ENCODE measurements at places on chromosomes 7 and 10.
A peak's percentile ranks its signal among the peaks of the same experiment; 100 is the strongest.

DNA sequence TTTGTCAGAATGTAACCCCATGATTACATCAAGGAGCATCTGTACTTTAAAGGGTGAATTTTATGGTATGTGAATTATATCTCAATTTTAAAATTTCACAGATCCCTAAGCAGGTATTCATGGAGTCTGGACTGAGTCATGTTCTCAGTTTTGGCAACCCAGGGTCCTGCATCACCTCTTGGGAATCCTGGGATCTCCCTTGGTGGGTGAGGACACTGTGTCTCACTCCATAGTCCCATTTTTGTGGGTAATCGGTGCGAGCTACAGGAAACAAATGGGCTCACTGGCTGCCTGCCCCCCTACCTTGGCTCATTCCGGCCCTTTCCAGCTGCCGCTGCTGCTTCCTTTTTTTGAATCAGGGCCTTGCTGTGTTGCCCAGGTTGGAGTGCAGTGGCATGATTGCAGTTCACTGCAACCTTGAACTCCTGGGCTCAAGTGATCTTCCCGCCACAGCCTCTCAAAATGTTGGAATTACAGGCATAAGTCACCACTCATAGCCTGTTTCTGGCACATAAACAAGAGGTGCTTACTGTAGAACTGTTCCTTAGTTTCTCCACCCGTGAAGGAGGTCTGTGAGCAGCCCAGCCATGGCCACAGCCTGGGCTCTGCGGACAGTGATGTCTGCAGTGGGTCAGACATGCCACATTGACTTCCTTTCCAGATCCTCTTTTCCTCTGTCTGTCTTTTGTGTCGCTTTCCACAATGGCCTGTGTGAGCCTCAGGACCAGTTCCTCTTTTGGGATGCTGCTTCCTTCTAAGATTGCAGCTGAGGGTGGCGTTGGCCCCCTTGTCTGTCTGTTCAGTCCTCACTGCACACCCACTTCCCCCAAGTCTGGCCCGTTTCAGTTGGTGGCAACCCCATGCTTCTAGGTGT is 14.5 kb downstream of the PALD1 start:
- DNase-seq: no peak

DNA sequence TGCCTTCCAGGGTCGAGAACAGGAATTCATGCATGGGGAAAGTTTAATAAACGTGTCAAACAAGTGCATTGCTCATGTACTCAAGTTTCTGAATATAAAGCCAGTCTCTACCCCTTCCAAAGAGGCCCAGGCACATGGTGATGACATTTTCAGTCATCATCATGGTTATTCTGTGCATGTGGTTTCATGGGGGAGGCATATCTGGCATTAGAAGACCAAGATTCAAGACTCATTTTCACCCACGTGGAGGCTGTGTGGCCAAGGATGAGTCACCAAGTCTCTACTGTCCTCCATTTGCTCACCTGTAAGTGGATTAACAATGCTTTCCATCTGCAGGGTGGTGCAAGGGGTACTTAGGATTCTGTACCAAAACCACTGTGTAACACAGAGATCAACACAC is 34.0 kb upstream of the CNPY1 start:
- DNase-seq: no peak

DNA sequence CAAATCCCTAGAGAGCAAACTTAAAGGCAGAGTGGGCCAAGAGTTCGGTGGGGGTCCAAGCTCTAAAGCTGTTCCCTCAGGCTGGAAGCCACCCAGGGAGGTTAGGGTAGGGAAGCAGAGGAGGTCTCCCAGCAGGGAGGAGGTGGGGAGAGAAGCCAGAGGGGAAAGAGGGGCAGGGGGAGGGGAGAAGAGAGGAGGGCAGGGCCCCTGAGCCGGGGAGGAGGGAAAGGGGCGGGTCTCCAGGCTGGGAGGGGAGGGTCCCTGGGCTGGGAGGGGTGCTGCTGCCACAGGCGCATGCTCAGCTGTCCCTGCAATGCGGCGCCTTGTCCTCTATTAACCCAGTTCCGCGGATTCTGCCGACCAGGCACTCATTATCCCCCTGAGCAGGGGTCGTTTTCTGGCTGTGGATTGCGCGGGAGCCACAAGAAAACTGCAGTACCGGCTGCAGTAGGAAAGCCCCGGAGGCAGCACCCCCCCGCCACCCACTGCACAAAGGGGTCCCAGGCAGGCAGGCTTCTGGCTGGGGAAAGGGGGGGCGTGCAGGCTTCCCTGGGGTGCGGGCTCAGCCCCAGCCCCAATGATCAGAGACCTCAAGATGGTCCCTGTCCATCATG is 49.3 kb downstream of the CAMK2B start:
- no peak for DNase-seq

- DNase-seq: no peak
Observed at GRCh38 chr10:97427571-97428179, 1.7 kb downstream of the PGAM1 start.

GRCh38 chr7:151448261-151449252 is 8.6 kb upstream of the CRYGN start:
- peak; percentile 69 for DNase-seq

- no peak for DNase-seq
Observed at GRCh38 chr10:85979598-85979997, 387.0 kb downstream of the GRID1 start.

DNA sequence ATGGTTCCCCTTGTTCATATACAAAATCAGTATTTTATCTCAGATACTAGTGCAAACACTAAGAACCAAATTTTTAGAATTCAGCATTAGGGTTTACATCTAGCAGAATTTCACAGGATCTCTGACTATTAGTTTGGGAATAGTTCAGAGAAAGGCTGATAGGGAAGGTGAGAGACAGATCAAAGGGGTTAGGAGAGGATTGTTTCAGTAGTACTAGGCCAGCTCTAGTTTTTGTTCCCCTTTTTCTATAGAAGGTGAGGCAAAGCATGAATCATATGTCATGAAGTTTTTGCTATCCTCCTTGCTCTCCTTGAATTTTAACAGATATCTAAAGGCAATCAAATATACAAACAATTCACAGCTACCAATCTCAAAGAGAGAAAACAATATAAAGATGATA is 26.1 kb upstream of the CTNNA3 start:
- no peak for DNase-seq

DNA sequence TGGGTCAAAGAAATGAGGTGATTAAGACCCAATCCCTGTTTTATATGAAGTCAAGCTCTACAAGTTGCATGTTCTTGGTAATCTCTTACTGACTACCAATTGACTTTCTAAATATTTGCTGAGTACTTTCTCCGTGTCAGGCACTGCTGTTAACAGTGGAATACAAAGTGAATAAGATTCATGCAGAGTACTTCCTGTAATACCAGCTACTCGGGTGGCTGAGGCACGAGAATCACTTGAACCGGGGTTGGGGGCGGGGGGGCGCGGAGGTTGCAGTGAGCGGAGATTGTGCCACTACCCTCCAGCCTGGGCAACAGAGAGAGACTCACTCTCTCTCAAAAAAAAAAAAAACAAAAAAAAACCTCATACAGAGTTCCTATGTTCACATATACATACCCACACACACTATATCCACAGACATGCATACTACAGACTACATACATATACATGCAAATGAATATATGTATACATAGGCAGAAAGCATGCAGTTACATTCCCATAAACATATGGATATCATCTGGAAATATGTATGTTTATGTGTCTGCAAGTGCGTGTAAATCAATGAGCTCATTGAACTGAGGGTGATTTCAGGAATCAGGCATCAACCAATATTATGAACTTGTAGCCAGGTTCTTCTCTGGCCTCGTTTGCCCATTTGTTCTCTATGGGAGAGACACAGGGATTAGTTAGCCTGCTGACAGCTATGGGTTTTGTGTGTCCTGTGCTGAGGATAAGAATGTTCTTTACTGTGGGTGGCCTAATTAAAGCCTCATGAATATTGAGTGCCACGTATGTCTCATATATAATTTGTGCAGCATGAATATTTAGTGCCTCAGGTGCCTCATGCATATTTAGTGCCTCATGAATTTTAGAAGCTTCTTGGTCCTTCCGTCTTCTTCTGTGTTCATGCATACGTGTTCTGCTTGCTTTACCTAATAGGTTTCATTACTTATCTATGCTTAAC is 73.9 kb downstream of the BICC1 start:
- DNase-seq: no peak

DNA sequence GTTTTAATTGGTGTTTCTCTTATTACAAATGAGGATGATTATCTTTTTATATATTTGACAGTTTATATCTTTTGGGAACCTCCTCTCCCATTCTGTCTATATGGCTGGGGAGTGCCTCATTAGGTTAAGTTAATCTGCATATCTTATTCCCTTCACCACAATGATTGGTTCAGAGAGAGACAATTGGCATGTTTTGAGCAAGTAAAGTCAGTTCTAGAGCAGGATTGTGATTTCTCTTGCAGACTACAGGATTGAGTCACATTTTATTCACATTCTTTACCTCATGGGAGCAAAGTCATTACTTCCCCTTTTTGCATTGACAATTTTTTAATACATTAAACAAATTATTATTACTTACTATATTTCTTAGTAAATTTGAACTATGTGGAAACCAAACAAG is 345.6 kb downstream of the MDFIC start:
- DNase-seq: no peak

- DNase-seq: no peak
Observed at GRCh38 chr10:500876-501275, 188.6 kb downstream of the DIP2C start.

DNA sequence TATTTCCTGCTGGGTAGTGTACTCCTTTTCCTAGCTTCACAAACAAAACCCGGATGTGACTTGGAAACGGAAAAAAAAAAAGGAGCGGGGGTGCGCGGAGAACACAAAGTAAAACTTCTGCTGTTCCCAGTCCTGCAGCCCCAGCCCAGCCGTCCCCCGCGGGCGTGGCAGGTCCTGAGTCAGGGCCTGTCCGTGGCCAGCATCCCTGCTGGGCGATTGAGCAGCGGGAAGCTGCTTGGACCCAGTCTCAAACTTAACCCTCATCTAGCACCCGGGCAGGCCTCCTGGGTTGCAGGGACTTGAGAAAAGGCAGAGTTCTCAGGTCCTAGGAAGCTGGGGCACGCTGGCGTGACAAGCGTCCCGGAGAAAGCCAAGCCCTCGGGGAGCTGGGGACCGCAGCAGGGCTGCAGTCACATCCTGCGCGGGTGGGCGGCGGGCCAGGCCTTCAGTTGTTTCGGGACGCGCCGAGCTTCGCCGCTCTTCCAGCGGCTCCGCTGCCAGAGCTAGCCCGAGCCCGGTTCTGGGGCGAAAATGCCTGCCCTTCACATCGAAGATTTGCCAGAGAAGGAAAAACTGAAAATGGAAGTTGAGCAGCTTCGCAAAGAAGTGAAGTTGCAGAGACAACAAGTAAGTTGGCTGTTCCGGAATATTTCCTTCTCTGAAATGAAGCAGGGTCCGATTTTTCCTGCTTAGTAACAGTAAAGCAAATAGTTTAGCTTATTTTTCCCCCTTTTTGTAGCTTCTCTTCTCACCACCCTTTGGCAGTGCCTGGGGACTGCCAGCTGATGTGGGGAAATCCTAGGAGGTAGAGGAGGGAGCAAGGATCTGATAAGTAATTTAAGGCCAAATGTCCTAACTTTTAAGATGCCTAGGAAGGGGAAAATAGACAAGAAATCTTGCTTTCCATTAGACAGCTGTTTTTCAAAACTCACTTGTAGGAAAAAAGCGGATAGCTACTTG is at the start of gene GNG11:
GNG11 (plus strand) TSS at position 129 of the 960 bp plus-strand sequence; CDS start at position 532, 403 bp downstream.
- DNase-seq: no peak

DNA sequence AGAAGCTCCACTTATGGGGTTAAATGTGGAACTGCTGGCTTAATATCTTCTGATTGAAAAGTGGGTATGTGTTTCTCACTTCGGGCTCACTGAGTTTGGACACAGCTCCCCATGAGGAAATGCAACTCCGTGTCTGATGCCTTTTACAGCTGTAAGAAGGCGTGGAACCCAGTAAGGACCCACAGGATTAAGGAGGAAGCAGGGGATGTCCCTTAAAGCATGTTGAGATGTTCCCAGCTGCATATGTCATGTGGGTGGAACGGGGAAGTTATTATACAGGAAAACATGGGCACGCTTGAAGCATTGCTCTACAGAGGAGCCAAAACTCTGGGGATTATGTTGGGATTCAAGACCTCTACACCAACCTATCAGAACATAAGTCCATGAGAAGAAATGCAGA is 224.4 kb downstream of the NEBL start:
- no peak for DNase-seq

DNA sequence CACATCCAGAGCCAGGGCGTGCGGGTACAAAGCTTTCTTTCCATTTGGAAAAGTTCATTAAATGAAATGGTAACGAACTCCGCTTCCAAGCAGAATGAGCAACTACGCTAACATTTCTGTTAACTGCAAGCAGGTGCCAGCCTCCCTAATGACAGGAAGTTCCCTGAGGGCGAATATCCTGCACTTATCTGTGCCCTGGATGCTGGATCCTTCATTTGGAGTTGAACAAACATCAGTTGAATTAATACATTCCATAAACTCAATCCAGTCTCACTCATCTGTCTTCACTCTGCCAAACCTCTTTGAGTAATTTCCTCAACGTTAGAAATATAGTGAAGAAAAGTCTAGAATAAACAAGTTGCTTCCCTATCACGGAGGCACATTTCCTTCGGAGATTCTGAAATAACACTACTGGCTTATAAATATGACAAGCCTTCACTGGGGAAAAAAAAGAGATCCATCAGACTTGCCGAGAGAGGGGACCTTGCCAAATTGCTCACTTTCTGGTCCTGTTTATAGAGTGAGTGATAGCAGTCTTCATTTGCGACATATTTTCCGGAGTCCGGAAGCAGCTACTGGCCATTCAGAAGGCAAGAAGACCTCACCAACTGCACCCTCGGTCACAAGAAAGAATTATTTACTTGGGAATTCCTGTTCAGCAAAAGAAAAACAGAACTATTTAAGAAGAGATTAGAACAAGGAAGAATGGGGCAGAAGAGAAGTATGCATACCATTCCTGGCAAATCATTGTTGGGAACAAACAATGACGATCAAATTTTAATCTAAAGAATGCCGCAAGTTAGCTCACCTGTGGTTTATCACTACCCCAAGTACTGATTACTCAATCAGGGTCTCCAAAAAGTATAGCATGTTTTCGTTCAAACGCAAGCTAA is 196.4 kb downstream of the FAM107B start:
- DNase-seq: no peak

- no peak for DNase-seq
Observed at GRCh38 chr7:47611045-47611511, 29.2 kb upstream of the TNS3 start.

GRCh38 chr10:12796401-12797160 is 204.9 kb downstream of the CCDC3 start:
- no peak for DNase-seq

- no peak for DNase-seq
Observed at GRCh38 chr7:116327135-116327534, 116.8 kb downstream of the TES start.

DNA sequence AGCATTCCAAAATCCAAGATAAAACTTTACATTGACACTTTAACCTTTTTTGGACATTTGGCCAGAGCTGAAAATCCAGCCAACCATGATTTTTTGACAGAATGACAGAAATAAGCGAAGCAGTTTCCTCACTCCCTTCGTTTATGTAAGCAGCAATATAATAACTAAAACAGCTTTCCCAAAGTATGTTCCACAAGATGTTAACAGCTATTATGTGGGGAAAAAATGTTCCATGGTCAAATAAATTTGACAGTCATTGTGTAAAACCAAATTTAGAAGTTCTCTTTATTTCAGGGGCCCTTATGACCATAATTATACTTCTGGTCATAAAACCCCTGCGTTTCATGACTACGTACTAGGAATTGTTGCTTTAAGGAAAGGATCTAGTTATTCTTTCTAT is 416.5 kb downstream of the MAGI2 start:
- DNase-seq: no peak

Data from stimulated activated CD8-positive, alpha-beta memory T cell treated with anti-CD3 and anti-CD28 coated beads, Interleukin-2, amount 100 ng/mL, for 1 hour (primary cell).